ENCODE measurements at places on chromosomes 11 and 22.

GRCh38 chr11:18706330-18707243 lies 8.0 kb downstream of the TMEM86A start:
- peak; percentile 32 for DNase-seq

GRCh38 chr22:44595841-44596341 lies 97.9 kb upstream of the RTL6 start:
- no peak for DNase-seq

DNA sequence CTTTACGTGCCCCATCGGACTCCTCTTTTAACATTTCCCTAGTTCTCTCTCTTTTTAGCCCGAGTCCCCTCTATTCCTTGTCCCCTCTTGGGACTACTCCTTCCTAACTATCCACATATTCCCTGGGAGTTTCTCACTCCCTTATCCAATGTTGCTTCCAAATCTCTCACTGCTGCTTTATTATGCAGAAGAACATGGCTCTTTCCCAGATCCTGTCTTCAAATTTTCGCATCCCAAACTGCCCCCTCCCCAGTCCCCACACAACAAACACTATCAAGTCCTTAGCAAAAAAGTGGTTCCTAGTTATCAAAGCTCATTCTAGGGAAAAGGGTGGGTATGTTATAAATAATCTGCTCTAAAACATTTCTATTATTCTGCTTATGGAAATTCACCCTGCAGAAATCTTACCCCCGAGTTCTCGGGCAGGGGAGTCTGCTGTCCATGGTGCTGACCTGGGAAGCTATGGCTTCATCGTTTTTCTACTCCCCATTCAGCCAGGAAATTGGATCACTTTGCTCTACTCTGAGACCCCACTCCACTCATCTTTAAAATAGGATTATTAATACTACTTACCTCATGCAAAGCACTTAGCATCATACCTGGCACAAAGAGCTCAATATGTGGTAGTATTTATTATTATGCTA lies 393.5 kb downstream of the BUD13 start:
- DNase-seq = no peak

- no peak for DNase-seq
Measured at GRCh38 chr22:29443452-29443851, 5.1 kb downstream of the RFPL1 start.

DNA sequence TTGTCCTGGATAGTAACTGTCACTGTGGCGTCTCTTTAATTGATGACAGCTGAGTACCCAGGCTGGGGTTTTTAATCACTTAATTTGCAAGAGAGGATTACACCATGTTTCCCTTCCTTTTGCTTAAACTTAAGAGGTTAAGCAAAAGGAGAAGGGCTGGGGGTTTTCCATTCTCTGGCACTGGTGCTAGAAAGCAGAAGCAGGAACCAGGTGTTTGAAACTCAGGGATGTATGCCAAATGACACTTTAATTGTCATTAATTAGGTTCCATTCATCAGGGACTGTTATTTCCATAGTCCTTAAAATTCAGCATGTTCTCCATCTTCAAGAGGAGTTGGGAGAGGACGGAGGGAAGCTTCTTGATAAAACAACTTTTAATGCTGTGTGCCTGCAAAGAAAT lies 746.2 kb downstream of the NELL1 start:
- no peak for DNase-seq

DNA sequence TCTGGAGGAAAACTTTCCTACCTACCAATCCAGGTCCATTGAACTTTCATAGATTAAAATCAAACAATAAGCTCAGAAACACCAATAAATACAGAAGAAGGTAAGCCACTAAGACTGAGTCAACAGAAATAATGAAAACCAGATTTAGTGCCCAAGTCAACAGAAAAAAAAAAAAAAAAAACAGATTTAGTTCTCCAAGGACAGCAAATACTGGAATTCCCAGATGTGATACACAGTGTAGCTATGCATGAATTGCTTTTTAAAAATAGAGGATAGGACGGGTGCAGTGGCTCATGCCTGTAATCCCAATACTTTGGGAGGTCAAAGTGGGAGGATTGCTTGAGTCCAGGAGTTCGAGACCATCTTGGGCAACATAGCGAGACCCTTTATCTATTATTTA lies 15.7 kb downstream of the DMC1 start:
- no peak for DNase-seq

- DNase-seq = no peak
Measured at GRCh38 chr11:96145163-96145585, 197.8 kb downstream of the MAML2 start.

DNA sequence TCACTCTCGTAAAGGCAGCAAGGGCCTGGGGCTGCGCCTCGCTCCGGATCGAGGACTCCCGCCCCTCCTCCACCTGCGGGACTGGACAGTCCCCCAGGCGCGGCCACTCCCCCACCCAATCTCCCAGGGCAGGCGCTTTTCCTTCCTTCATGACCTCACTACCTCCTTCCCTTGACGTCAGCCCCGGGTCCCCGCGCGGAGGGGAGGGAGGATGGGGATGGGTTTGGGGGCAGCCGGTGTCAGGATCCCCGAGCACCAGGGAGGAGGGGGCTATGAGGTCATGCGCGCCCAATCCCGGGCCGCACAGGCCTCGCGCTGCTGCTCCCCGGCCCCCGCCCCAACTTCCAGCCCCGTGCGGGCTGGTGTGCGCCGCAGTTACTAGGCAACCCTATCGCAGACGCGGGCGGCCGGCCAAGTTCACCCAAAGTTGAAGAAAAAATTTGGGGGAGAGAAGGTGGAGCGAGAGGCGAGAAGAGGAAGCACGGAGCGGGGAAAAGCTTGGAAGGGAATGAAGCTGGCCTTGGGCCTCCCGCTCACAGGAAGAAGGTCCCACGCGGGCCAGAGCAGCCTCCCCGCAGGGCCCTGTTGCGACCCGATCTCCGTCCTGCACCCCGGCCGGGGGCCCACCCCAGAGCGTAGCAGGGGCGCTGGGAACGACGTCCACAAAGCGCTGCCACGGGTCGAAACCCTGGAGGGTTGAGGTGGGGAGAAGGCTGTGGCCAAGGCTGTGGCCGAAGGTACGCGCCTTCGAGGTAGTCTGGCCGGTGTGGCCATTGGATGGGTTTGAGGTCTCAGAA lies 8.3 kb downstream of the WT1 start:
- no peak for DNase-seq

- no peak for DNase-seq
Measured at GRCh38 chr11:59069087-59069486, 17.0 kb upstream of the GLYATL1B start.

GRCh38 chr11:44610186-44610955 lies 44.9 kb downstream of the CD82 start:
- no peak for DNase-seq

DNA sequence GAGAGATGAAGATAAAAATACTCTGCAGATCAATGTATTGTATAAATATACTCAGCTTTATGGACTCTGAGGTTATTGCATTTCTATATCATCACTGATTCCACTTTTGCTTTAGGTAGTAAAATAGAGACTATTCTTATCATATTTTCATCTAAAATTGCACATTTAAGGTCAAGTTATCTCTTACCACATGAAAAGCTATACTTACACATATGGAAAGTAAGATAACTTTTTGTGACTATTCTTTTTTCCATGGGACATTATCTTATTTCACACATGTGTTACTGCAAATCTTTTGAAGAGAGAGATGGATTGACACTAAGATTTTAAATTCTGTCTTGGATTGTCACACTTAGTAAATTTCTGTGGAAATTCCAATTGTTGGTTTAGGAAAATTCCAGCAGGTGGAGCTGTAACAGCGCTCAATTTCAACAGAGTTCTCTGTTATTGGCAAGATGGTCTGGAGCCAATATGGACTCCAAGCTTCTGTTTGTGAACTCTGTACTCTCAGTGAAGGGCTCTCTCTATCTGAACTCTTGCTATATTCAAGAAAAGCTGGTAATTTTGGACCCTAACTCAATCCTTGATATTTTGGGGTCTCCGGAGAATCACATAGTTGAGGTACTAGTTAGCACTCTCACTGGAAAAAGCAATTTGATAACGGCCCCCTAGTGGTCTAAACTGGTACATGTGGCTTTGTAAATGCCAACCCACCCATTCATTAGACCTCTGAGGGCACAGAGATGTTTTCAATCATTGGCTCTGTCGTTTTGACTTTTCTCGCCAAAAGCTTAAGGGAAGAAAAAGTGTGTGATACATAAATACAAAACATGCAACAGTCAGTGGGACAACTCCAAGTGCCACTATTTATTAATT lies 429.7 kb downstream of the ETS1 start:
- peak; percentile 29 for DNase-seq
